D341Med (cell line): ENCODE measurements at places on chromosomes 1 and 21.

DNA sequence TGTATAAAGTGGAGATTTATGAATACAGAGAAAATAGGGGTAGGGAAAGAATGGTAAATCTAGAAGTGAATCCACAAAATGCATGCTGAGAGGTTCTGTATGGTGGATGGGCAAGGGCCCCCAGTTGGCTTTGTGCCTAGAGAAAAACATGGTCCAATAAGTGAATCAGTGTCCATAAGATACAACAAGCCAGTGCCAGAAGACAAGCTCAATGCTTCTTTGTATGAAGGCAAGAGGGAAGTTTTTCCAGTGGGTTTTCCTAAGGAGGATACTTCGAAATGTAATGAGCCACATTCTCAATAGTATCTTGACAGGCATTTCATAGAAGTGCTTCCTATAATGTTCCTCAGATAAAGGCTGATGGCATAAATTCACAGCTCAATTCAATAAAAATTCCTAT, 169.4 kb upstream of the HMCN1 start:
- DNase-seq: no peak

GRCh38 chr1:31396633-31397351, 16.2 kb upstream of the SERINC2 start:
- no peak for DNase-seq

GRCh38 chr1:78224861-78225552, 179.2 kb downstream of the GIPC2 start:
- no peak for DNase-seq

- DNase-seq: no peak
These were observed 761 bp upstream of the UBE2J2 start for GRCh38 chr1:1274299-1274930.

- DNase-seq: no peak
These were observed 25.9 kb upstream of the NID1 start for GRCh38 chr1:236090741-236091147.

DNA sequence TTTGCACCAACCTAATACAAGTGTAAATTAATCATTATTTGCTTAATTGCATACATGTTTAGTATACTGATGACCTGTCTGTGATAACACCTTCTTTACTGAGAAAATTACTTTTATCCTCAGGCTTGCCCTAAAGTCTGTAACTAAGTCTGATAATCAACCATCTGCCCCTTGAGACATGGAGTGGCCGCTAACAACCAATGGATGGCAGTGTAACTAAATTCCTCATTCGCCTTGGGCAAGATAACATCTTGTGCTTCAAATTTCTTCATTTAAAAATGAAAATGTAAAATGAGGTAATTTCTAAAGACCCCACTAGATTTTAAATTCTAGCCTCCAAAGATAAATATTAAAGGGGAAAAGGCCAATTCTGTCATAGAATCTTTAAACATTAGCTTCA, 85.1 kb downstream of the ENAH start:
- peak; percentile 63 for DNase-seq

DNA sequence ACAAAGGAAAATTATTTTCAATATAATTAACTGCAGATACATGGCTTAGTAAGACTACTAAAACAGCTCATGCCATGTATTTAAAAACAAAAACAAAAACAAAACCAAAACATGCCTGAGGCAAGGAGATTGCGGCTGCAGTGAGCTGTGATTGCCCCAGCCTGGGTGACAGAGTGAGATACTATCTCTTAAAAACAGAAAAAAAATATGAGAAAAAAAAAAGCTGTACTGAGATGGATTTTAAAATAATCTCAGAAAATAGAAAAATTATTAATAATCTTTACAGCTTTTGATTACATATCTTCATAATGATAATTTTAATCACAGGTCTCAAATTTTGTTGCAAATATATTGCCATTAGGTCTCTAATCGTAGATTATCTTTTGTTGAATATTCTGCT, 24.0 kb upstream of the LIN9 start:
- no peak for DNase-seq

- DNase-seq: no peak
These were observed 53.1 kb upstream of the CACNA1E start for GRCh38 chr1:181430015-181430885.

- no peak for DNase-seq
These were observed 379.4 kb upstream of the RUNX1 start for GRCh38 chr21:35428489-35428888.

- DNase-seq: no peak
These were observed 10.1 kb downstream of the IFNAR1 start for GRCh38 chr21:33334824-33335223.

GRCh38 chr1:210201681-210202080, 30.9 kb upstream of the SERTAD4 start:
- no peak for DNase-seq

DNA sequence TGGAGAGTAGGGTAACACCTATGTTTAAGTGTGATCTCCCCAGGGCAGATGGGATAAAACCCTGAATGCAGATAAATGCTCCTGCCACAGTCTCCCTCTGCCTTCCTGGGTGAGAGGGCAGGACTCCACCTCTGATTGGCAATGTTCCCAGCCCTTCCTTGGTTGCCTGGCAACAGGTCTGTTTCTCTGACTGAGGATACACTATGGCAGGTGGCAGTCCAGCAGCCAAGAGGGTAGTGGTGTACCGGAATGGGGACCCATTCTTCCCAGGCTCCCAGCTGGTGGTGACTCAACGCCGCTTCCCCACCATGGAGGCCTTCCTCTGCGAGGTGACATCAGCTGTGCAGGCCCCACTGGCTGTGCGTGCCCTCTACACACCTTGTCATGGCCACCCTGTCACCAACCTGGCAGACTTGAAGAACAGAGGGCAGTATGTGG, at the start of gene DCDC2B:
DCDC2B (plus strand) TSS at position 199 of the 438 bp plus-strand sequence; CDS start at position 204, 5 bp downstream.
- DNase-seq: peak; percentile 78

- no peak for DNase-seq
These were observed 131.1 kb downstream of the KIAA0319L start for GRCh38 chr1:35426097-35426586.

GRCh38 chr1:61237147-61237546, 154.8 kb downstream of the NFIA start:
- DNase-seq: no peak

GRCh38 chr1:78155121-78155520, 109.4 kb downstream of the GIPC2 start:
- no peak for DNase-seq

- DNase-seq: no peak
These were observed 62.1 kb downstream of the ABL2 start for GRCh38 chr1:179167418-179167777.

DNA sequence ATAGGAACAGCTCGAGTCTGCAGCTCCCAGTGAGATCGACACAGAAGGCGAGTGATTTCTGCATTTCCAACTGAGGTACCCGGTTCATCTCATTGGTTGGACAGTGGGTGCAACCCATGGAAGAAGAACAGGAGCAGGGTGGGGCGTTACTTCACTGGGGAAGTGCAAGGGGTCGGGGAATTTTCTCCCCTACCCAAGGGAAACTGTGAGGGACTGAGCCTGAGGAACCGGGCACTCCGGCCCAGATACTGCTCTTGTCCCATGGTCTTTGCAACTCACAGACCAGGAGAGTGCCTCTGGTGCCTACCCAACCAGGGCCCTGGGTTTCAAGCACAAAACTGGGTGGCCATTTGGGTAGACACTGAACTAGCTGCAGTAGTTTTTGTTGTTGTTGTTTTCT, 307.1 kb downstream of the AMY1C start:
- DNase-seq: no peak

DNA sequence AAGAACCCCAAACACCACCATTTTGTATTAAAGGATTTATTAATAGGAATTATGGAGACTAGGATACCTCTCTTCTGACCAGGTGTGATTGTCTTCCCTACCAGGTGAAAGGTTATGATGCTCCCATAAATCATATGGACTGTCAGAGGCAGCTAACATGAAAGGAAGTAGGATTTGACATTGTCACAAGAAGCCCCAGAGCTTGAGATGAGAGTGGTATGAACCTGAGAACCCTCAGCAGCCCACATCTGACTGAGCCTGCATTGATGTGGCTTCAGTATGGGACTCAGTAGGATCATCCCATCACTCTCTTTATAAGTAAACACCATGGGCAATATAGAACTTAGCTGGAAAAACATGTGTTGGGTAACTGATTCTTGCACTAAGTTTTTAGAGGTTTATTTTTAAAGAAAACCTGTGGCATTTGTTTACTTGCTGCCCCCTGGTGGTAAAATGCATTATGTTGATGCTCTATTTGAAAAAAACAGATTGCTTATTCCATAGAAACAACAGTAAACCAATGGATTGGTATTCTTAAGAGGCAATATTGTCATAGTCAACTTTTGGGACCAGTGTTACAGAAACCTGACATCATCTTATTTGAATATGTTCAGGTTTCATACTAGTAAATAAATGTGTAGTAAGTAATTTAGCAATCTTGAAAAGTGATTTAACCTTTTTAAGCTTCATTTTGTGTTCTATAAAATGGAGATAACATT, 16.6 kb upstream of the CACYBP start:
- DNase-seq: peak; percentile 36

- no peak for DNase-seq
These were observed 45.3 kb downstream of the PKP1 start for GRCh38 chr1:201328576-201328975.

DNA sequence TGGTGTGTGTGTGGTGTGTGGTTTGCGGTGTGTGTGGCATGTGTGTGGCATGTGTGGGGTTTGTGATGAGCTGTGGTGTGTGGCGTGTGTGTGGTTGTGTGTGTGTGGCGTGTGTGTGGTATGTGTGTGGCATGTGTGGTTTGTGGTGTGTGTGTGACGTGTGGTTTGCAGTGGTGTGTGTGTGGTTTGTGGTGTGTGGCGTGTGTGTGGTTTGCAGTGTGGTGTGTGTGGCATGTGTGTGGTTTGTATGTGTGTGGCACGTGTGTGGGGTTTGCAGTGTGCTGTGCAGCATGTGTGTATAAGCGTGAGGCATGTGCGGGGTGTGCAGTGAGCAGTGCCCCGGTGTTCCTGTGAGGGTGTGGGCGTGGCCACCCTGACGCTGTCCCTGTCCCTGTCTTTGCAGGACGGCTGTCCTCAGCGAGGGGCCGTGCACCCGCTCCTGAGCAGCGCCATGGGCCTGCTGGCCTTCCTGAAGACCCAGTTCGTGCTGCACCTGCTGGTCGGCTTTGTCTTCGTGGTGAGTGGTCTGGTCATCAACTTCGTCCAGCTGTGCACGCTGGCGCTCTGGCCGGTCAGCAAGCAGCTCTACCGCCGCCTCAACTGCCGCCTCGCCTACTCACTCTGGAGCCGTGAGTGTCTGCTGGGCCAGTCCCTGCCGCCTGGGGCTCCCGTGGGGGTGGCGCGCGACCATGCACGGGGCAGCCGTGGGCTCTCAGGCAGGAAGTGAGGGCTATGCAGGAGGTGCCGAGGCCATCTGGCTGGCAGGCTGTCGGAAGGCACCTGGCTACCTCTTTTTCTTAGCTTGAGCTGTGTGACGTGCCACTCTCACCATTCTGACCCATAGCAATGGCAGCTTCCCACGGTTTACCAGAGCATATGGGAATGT, 52.6 kb upstream of the TRAPPC10 start:
- no peak for DNase-seq

DNA sequence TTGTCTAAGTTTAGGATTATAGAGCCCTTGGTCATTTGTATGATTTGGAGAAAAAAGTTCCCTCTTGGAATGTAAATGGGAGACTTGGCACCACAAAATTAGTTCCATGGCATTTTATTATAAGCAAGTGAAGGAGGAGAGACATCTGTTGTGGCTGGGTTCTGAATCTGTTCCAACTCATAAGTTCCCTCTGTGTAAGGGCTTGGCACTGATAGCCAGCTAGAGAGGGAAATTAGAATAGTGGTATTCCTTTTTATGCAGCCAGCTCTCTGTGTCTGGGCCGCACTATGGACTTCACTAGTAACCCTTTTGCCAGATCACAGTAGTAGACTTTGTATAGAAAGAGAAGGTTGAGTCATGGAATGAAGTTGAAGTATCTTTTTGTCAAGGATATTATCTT, 31.1 kb downstream of the GNAI3 start:
- no peak for DNase-seq

DNA sequence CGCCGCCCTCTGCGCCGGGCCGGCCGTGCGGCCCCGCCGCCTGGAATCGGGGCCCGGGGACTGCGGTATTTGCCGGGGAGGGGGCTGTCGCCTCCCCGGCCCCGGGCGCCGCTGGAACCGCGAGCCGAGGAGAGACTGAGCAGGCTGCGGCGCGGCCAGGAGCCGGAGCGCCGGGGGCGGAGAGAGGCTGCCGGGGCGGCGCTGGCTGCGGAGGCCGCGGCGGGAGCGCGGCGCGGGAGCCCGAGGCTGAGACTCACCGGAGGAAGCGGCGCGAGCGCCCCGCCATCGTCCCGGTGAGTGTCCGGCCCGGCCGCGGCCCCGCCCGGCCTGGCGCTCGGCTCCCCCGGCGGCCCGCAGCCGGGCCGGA, 746 bp downstream of the DYRK1A start:
- no peak for DNase-seq

DNA sequence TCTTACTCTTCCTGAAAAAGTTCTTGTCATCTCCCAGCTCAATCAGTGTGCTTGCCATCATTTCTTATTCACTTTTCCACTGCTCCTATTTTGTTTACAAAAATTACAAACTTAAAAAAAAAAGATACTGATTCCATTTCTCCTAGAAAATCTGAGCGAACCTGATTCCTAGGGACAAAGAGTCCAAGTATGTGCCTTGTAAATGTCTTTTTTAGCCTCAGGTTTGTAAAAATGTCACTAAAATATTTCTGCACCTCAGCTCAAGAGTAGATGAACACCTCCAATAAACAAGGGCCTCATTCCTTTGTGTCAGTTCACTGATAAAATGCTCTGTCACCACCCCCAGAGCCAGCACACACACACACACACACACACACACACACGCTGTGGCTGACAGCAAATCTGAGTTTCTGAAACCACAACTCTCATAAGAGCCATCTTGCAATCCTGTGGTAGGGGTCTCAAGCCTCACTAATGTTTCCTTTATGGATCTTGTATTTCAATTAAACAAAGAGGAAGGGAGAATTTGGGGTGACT, 299.2 kb downstream of the PBX1 start:
- DNase-seq: no peak

GRCh38 chr1:1004780-1005697, 5.1 kb upstream of the HES4 start:
- no peak for DNase-seq

DNA sequence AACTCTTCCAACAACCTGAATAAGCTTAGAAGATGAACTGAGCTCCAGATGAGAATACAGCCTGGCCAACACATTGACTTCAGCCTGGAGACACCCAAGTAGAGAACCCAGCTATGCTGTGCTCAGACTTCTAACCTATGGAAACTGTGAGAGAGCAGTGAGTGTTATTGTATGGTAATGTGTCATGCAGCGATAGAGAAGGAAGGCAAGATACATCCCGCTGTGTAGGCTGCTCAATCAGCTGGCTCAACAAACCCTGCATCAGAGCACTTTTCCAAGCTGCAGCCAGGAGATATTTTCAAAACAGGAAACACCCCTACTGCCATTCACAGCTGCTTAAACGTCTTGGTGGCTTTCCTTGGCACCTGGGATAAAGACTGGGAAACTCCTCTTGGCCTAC, 321.3 kb downstream of the SIPA1L2 start:
- no peak for DNase-seq

GRCh38 chr1:154353966-154354365, 28.6 kb downstream of the ATP8B2 start:
- DNase-seq: no peak

GRCh38 chr1:220707160-220707559, 17.0 kb downstream of the C1orf115 start:
- no peak for DNase-seq
